ENCODE measurements at places on chromosomes 1 and 21.

GRCh38 chr1:24951337-24951736, 21.3 kb upstream of the RUNX3 start:
- DNase-seq, result no peak

GRCh38 chr1:222583079-222583478, 6.7 kb downstream of the TAF1A start:
- no peak for DNase-seq

- no peak for DNase-seq
Measured at GRCh38 chr1:228259368-228259894, 51.6 kb downstream of the OBSCN start.

- DNase-seq, result no peak
Measured at GRCh38 chr21:27026501-27026900, 59.6 kb upstream of the ADAMTS5 start.

DNA sequence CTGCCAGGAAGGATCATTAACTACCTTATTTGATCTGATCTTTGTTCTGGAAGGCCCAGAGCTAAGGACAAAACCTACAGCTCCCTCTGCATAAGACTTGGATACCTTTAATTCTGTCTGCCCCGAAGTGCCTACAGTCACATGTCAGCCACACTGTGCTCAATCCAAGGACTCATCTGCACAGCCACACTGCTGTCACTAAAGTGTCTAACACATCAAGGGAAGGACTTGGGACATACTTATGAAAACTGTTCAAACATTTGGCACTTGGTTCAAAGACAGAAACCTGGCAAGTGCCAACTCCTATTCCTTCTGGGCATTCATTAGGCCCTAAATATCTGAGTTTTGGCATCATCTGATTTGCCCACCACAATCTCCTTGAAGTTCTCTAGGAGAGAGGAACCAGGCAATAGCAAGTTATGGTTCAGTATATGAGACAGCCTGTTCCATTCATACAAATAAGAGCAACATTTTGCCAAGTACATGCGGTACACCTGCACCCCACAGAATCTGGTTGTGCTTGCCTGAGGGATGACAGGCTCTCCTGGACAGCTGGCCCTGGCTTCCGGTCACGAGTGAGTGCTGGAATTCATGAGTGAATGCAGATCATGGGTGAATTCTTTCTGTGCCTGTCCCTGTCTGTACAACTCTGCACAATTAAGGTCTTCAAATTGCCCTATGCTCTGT, 105.9 kb downstream of the KCNK1 start:
- DNase-seq, result no peak

DNA sequence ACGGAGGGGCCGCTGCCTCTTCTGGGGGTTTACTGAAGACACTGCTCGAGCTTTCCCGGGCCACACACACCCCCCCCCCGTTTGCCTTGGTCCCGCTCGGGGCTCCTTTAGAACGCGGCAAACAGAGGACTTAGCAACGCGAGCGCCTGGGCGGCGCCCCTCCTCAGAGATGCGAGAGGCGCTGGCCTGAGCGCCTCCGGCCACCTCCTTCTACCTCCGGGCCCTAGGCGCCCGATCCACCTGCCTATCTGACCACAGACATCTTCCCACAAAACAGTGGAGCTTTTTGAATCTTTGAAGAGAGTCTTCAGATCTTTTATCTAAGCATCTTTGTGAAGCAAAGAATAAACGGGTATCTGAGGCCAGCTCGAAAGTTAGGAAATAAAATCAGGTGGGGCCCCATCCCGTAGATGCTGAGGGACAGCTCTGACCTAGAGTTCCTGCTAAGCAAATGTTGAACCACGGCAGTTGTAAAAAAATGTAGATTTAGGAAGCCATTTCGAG, 436 bp upstream of the TTLL7 start:
- DNase-seq, result peak; percentile 55

- no peak for DNase-seq
Measured at GRCh38 chr1:153842006-153842471, 66.8 kb downstream of the SLC27A3 start.

DNA sequence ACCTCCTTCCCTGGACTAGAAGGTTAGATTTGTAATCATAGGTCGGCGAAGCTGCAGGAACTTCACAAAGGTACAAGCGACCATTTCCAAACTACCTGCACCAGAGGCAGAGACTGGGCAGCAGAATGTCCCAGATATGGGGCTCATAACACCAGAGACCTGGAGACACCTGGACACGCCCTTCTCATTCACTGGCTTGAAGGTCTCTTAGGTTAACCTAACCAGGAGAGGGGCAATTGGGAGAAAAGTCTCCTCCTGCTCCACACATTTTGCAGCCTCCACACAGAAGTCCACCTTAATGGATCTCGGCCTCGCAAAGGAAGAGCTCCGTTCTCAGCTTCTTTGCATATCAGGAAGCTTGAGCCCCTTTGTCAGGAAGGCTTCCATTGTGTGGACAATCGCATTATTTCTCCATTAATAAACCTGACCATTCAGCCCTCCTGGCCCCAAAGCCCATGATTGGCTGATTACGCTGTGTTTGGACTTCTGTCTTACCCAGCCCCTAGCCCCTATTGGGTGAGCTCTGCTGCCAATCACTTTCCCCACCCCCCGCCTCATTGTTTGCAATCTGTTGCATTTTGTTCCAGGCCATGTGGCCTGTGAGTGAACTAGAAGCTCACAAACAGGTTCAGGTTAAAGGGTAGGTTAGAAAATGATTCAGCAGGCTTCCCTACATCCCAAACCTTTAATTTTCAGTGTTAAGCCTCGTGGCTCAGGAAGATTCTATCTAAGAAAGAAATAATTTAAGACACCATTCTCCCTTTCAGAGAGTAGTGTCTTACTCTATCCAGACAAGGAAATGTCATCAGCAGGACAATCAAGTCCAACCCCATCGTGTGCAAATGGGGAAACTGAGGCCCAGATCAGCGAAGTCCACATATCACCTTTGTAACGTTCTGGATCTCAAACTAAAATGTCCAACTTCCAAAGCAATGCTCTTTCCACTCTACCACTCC, 2.8 kb downstream of the MYCL start:
- DNase-seq, result no peak

GRCh38 chr1:57133686-57134085, 167.9 kb upstream of the C8B start:
- DNase-seq, result no peak

DNA sequence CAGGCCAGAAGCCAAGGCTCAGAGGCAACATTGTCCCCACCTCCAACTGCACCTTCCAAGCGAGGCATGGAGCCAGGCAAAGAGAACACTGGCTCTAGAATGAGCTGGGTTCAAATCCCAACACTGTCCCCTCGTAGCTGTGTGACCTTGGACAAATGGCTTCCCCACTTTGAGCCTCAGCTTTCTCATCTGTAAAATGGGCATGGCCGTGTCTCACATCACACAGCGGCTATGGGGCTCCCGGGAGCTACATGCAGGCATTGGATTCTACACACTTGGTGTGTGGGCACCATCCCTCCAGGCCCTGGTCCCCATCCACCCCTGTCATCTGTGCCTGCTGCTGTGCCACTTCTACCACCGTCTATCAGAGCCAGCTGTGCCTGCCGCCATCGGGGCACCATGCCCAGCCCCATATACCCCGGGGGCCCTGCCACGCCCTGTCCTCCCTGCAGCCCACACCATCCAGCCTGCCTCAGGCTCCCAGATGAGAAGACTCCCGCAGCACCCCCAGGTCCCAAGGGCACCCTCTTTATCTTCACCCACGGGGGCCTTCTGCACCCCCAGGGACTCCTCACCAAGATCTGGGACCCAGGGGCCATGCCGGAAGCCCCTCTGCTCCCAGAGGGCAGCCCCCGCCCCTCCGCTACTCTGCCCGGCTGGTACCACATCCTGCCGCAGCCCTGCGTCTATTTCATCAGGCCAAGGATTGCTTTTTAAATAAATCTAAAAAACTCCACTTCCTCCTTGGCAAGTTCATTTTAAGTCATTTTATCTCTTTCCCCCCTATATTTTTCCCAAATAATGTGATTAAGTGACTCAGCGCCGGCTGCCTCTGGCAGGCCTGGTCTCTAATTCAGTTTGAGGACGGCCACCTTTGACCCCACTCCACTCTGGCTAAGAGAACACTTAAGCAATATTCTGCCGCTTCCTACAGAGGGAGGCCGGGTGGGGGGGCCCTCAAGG, 107.8 kb upstream of the TARDBP start:
- no peak for DNase-seq

GRCh38 chr21:38927776-38928175, 122.0 kb downstream of the ETS2 start:
- DNase-seq, result no peak

Data from fibroblast of skin of left quadriceps (primary cell).